ENCODE measurements at places on chromosomes 3 and 15.

GRCh38 chr15:64762546-64762945 lies 12.8 kb downstream of the RBPMS2 start:
- no peak for DNase-seq

GRCh38 chr3:187758318-187758955 lies 13.2 kb upstream of the BCL6 start:
- DNase-seq = no peak

GRCh38 chr3:64621726-64622395 lies 65.9 kb downstream of the ADAMTS9 start:
- no peak for DNase-seq

GRCh38 chr3:138974462-138974861 lies 27.4 kb downstream of the FOXL2NB start:
- no peak for DNase-seq

- DNase-seq = no peak
Measured at GRCh38 chr15:31830591-31830990, 199.7 kb upstream of the CHRNA7 start.

All from NCI-H2171 (cell line).